ENCODE measurements at places on chromosomes 5 and 9. TPM values are rescaled to one million over a fixed set of nuclear protein-coding genes. Genes with fewer than 3 reads are reported as not detected.

- no peak for DNase-seq
These were observed 361.0 kb upstream of the SEMA6A start for GRCh38 chr5:116935561-116936162.

- DNase-seq, result no peak
These were observed 1.5 kb downstream of the DOLK start for GRCh38 chr9:128945798-128946501.

DNA sequence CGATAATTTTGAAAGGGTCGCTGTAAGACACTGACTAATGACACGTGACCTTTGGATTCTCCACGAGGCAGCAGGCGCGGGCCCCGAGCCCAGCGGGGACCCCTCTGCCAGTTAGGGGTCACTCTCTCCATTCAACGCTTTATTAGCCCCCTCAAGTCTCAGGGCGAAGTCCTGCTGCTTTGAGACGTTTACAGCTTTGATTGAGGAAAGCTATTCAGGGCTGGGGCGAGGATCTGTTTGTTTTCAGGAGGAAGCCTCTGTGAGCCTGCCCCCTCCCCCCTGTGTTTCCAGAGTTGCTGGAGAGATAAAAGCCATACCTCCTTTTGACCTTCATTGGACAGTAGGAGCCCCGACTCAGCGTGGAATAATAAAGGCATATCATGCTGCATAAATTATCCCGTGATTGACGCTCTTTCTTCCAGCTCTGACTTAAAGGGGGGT lies 31.4 kb upstream of the MSX2 start:
- DNase-seq, result no peak

DNA sequence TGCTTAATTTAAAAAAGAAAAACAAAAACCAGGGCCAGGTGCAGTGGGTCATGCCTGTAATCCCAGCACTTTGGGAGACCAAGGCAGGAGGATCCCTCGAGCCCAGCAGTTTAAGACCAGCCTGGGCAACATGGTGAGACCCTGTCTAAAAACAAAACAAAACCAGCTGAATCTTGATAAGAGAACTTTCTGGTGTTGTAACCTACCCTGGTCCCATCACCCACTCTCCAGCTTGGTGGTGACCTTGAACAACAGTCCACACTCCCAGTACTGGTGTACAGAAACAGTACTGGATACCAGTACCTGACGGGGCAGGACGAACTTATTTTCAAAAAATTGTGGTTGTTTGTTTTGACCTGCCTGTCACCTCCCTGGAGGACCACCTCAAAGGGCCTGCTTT lies 30.9 kb downstream of the CLTA start:
- DNase-seq, result no peak

SH3GL2 gene
- total RNA-seq, result not detected

DNA sequence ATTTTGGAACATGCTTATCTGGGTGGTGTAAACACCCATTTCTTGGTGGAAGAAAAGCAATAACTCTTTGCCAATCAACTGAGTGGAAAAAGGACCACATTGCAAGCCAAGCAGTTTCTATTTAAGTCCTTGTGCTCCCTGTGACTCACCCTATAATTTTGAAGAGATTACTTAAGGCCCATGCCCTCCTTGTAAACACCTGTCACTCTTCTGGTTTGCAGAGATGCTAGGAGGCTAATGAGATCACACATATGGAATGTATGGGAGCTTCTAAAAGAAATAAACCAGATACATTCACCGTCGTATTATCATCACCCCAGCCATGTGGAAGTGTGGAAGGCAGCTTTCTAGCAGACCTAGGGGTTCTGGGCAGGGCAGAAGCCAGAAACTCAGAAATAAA lies 337.1 kb downstream of the GADD45G start:
- DNase-seq, result peak; percentile 1

- no peak for DNase-seq
These were observed 22.5 kb upstream of the ADAMTSL1 start for GRCh38 chr9:18451406-18451805.
